Endothelial cell of umbilical vein (primary cell): ENCODE measurements at places on chromosomes 2 and 18. TPM values are rescaled to one million over a fixed set of nuclear protein-coding genes. Genes with fewer than 3 reads are reported as not detected.

DNA sequence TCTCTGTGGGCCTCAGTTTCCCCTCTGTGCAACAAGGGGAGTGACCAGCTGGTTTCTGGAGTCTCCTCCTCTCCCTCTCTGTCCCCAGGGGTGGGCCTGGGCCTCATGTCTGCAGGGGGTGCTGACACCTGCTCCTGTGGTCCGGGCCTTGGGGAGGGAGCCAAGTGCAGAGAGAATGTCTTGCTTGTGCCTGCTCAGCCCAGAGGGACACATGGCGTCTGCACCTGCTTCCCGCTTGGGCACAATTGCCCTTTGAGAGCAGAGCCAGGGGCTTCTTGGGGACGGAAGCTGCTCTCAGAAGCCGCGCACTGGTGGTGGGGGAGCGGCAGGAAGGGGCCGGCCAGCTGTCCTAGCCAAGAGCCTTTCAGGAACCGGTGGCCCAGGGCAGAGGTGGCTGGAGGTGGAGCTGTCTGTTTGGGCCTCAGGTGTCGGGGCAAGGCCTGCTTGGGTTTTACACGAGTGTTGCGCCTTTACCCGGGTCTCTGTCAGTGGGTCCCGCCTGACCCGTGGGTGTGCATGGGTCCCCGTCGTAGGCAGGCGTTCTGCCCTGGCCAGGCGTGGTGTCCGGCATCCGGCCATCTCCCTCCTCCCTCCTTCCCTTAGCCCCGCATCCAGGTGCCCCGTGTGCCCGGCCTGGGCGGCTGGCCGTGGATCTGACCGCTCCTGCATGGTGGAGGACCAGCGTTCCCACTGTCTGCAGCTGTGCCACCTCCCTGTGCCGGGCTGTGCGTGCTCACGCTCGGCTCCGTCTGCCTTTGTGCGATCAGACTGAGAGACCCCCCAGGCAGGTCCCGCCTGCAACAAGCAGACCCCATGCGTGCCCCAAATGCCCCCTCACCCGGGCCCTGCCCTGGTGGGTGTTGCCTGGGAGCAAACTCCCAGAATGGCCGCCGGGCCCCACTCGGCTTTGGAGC, 4.0 kb downstream of the NEU4 start:
- H3K27me3 ChIP-seq = no peaks in the 10 kb centered on the region
- H3K36me3 ChIP-seq = no peaks in the 10 kb centered on the region
- H3K27ac ChIP-seq = no peak overlapping the region
- no peak overlapping the region for H3K4me3 ChIP-seq

The SCTR gene
- not detected in 2 replicates for total RNA-seq

DNA sequence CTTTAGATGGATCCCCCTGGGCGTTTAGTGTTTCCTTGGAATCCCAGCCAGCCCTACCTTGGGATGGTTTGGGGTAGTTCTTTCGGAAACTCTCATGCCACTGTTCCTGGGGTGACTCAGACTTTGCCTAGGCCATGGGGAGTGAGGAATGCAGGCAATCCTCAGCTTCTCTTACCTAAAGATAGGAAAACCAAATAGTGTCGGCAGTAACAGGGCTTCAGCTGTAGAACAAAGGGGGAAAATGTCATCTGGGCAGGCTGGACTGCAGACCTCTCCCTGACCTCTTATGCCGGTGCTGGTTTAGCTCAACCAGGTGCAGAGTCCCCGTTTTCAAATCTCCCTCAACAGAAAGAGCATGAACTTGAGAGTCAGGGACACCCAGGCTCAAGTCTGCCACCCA, 252.1 kb downstream of the TSN start:
- H3K27ac ChIP-seq = no peak overlapping the region
- H3K36me3 ChIP-seq = no peaks in the 10 kb centered on the region
- no peaks in the 10 kb centered on the region for H3K4me1 ChIP-seq
- no peaks in the 10 kb centered on the region for H3K27me3 ChIP-seq
- no peak for DNase-seq

DNA sequence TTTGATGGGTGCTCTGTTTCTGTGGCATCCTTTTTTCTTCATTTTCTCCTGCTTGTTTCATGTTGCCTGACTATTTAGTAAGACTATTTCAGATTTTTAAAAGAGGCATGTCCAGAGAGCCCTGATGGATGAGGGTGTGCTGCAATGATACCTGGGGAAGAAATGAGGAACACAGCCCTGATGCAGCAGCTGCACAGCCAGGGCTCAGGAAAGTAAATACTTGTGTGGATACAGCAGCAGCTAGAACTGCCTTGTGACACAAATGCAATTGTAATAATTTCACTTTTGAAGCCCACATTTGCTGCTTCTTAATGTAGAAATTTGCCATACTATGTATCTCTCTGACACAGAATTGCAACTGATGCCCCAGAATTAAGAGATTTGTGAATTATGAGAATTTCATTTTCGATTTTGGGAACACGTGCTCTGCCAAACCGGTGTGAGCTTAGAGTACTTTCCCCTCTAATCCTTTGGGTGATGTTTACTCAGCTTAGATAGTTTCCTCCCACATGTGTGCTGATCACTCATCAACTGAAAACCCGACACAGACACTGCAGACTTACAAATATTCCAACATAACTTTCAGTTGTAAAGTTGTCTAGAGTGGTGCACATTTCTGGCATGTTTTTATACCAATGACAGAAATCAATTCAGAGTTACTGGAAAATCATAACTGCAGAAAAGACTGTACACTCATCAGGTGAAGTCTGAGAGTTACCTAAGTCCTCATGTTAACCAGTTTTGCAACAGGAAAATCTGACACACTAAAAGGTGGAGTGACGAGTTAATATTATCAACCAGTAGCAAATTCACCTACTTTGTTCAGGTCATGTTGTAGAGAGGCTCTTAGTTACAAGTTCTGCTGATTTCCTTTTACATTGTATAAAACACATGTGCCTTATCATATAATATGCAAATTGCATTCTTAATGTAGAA, 383.4 kb downstream of the CBLN2 start:
- no peaks in the 10 kb centered on the region for H3K4me1 ChIP-seq
- DNase-seq = no peak
- no peak overlapping the region for H3K27ac ChIP-seq
- H3K4me3 ChIP-seq = no peak overlapping the region

DNA sequence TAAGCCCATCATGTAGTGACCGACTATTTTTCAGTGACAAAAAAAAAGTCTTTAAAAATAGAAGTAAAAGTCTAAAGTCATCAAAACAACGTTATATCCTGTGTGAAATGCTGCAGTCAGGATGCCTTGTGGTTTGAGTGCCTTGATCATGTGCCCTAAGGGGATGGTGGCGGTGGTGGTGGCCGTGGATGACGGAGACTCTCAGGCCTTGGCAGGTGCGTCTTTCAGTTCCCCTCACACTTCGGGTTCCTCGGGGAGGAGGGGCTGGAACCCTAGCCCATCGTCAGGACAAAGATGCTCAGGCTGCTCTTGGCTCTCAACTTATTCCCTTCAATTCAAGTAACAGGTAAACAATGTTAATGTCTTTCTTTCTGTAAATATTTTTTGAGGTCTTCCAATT, at the start of gene CD28:
Gene CD28 (plus strand): TSS at position 237 of the 400 bp plus-strand sequence. CDS start 58 bp downstream, at position 295.
- DNase-seq = no peak
- no peaks in the 10 kb centered on the region for H3K36me3 ChIP-seq
- no peaks in the 10 kb centered on the region for H3K27me3 ChIP-seq
- no peak within 1 kb of the TSS for H3K27ac ChIP-seq

DNA sequence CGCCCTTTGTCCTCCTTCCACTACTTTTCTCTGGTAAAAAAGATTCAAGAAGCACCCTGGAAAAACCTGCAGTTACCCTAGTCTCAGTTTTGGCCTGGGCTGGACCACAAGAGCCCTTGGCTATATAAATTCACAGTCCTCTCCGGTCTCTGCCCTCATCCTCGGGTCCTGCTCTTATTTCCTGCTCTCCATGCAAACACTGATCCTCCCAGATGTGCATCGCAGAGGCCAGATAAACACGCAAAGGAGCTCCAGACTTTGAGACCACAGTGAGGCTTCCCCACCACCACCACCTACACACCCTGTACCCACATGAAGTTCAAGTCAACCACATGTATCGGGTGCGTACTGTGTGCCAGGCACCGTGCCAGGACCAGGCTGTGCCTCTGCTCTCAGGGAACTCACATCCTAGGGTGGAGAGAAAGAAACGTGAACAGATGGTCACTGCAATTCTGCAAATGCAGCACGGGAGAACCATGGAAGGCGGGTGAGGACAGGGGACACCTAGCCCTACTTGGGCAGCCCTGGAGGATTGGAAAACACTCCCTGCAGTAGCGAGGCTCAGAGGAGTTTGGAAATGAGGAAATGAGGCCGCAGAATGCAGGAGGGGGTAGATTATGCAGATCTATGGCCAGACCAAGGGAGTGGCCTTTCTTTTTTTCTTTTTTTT, 7.4 kb downstream of the CTDSP1 start:
- DNase-seq = peak; percentile 39
- H3K4me1 ChIP-seq = peaks cover 19% of the 10 kb centered on the region
- no peaks in the 10 kb centered on the region for H3K27me3 ChIP-seq
- H3K4me3 ChIP-seq = peak overlapping the region; percentile 25
- peak overlapping the region; percentile 81 for H3K27ac ChIP-seq
- H3K36me3 ChIP-seq = peaks cover 21% of the 10 kb centered on the region

DNA sequence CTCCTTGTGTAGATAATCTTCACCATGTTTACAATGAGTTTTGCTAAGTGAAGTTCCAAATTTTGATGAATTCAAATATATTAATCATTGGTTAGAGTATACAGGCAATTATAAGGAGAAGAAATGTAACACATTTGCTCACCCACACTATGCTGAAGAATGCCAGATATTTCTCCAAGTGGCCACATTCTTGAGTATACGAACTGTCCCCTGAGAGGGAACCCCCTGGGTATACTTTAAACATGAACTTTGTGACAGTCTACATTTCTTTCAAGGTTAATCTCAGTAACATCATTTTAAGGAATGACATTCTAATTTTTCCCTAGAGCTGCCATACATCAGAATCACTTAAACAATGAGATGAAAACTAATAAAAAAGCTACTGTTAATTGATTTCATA, 39.8 kb upstream of the CDKL4 start:
- DNase-seq = no peak
- no peaks in the 10 kb centered on the region for H3K4me1 ChIP-seq
- H3K36me3 ChIP-seq = peaks cover 6% of the 10 kb centered on the region
- no peaks in the 10 kb centered on the region for H3K27me3 ChIP-seq

DNA sequence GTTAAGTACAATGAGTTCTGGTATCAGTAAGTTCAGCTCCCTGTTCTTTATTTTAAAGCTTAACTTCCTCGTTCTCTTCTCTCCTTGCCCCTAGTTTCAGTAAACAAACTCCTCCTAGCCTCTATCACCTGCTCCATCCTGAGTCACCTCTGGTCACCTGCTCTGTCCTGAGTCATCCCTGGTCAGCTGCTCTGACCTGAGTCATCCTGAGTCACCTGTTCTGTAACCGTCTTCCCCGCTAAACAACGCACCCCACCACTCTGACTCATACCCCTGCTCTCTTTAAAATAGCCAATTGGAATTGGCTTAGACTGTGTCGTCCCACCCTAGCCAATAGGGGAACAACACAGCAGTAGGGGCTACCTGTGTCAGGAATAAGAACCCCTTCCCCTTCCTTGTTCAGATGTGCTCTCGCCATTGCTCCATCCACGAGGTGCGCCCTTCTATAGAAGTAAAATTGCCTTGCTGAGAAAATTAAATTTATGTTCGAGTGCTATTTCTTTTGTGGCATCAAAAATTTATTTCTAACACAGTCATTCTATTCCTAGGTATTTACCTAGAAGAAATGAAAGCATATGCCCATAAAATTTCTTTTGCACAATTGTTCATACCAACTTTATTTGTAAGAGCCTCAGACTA, 24.9 kb upstream of the RMND5A start:
- H3K4me1 ChIP-seq = no peaks in the 10 kb centered on the region
- H3K27me3 ChIP-seq = no peaks in the 10 kb centered on the region
- H3K27ac ChIP-seq = no peak overlapping the region
- H3K36me3 ChIP-seq = no peaks in the 10 kb centered on the region

The LYPD6 gene
- total RNA-seq = 3.1 and 4.0 TPM in 2 replicates

- no peak for DNase-seq
- H3K27me3 ChIP-seq = no peaks in the 10 kb centered on the region
- H3K36me3 ChIP-seq = peaks cover 8% of the 10 kb centered on the region
- no peak overlapping the region for H3K27ac ChIP-seq
- no peaks in the 10 kb centered on the region for H3K4me1 ChIP-seq
Measured at GRCh38 chr2:84435345-84436025, 23.6 kb downstream of the SUCLG1 start.

GRCh38 chr2:108413711-108414095, 35.3 kb upstream of the GCC2 start:
- no peaks in the 10 kb centered on the region for H3K36me3 ChIP-seq
- no peak overlapping the region for H3K27ac ChIP-seq
- no peaks in the 10 kb centered on the region for H3K27me3 ChIP-seq

The MYCN gene
- total RNA-seq = 3.6 and 6.8 TPM in 2 replicates

The SYT4 gene
- total RNA-seq = not detected in 2 replicates

- DNase-seq = no peak
- no peaks in the 10 kb centered on the region for H3K4me1 ChIP-seq
- no peaks in the 10 kb centered on the region for H3K27me3 ChIP-seq
- H3K27ac ChIP-seq = no peak overlapping the region
- H3K4me3 ChIP-seq = no peak overlapping the region
Measured at GRCh38 chr18:48363175-48363574, 46.0 kb downstream of the ZBTB7C start.
